T-helper 22 cell (primary cell): ENCODE measurements at places on chromosomes 6 and 20.

GRCh38 chr6:163414946-163415619 lies 565 bp downstream of the QKI start:
- DNase-seq, result no peak

GRCh38 chr6:28203201-28203600 lies 21.9 kb upstream of the ZSCAN9 start:
- DNase-seq, result no peak

DNA sequence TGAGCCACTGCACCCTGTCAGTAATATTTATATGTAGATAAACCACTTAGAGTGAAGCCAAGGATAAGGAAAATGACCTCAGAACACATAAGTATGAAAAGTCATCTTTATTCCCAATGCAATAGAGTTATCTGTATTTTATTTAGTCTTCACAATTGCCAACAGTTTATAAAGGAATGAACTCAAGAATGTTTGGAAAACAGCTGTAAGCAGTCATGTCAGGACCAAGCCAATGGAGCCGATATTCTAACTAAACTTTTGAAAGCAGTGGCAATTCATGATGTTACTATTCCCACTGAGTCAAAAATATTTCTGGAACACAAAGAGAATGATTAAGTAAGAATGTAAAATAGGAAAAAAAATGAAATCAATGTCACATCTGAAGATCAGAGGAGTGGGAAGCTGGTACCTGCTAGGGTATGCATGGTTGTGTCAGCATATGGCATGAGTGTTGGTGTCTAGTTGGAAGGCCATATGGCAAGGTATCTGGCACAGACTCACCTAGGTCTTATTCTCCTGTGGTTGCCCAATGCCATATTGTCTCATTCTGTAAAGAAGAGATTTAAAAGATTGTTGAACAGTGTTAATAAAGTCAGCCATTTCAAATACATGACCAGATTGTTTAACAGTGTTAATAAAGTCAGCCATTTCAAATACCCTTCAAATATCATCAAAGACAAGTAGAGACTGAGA lies 118.2 kb downstream of the ADAT2 start:
- no peak for DNase-seq

DNA sequence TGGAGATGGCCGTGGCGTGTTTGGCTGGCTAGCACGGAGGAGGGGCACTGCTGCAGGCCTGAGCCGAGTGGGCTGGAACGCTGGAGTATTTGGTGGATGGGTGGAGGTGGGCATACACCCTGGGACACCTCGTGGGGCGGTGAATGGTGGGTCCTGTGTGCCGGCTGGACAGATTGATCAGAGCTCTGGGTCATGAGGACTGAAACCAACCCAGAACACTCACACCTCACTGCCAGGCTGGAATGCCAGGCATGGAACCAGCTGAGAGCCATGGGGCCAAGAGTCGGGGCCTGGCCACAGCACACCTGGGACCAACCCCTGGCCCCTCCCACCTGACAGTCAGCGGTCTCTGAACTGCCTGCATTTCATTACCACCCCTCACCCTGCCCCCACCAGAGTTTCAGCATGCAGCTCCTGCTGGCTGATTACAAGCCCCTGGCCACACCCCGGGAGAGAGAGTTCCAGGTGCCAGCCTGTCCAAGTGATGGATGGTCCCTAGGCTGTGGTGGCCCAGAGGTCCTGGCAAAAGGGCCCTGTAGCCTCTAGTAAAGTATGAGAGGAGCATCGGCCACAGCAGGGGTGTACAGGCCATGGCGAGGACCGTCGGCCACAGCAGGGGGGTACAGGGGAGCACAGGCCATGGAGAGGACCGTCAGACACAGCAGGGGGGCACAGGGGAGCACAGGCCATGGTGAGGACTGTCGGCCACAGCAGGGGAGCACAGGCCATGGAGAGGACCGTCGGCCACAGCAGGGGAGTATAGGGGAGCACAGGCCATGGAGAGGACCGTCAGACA lies 3.3 kb downstream of the NPBWR2 start:
- no peak for DNase-seq

DNA sequence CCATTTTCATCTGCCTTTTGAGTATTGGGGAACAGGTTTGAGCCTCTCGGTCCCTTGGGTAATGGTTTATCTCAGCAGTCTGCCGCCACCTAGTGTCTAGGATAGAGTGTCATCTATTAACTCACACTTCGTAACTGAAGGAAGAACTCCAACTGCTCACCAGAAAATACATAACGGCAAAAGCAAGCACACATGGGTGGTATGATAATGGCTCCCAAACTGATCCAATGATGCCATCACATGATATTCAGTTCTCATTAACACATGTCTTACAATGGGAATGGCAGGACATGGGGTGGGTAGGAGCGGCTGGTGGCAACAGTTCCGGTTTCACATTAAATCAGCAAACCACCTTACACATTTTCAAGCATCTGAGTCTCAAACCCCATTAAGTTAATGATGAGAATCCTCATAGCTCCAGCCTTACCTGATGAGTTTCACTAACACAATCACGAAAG lies 110.7 kb upstream of the PHACTR1 start:
- DNase-seq, result no peak

DNA sequence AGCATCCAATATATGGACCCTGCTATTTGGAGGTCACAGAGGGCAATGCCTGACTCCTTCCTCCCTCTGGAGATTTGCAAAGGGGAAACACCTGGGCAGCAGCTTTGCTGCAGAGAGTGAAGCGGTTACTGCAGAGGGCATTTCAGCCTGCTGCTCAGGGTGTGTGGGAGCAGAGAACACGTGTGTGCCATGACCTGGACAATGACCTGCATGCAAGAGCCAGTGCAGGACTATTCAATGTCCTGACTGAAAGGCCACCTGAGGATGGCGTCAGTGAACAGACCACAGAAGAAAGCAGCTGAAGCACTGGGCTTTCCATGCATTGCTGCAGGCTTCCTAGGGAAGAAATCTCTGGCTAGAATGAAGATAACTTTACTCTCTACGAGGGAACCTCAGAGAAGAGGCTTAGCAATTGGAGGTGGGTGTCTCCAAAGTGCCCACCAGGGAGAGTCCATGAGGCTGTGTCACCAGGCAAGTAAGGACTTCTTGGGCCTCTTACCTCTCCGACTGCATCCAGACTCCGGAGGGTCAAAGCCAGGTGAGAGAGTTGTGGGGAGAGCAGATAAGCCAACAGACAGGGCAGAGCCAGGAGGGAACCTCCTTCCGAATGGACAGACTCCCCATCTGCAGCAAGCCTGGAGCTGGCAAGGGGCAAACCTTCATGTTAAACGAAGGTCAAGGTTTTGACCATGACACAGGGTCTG lies 52.9 kb upstream of the PMEPA1 start:
- no peak for DNase-seq

- DNase-seq, result no peak
These were observed 26.3 kb downstream of the RALGAPB start for GRCh38 chr20:38498909-38499308.

- DNase-seq, result no peak
These were observed 60.7 kb downstream of the SYNJ2 start for GRCh38 chr6:158042245-158042798.

- no peak for DNase-seq
These were observed 122.0 kb upstream of the KCNK16 start for GRCh38 chr6:39444479-39445019.

GRCh38 chr6:82385102-82385501 lies 21.5 kb downstream of the TPBG start:
- DNase-seq, result no peak

DNA sequence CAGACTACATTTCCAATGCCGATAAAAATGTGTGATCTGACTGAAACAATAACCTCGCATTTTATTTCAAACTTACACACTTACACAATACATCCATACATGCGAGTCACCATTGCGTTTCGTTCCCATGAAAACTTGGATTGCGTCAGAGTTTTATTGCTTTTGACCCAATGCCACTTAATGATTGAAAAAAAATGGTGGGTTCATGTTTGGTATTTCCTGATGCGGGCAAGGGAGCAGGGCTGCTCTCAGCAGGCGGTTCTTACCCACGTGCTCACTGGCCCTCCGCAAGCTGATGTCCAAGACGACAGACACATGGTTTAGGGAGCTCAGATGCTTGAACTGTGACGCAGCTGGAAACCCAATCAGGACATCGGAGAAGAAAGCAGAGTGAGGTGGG lies 281.0 kb upstream of the SULF2 start:
- DNase-seq, result no peak

GRCh38 chr6:111780393-111780792 lies 92.9 kb downstream of the FYN start:
- no peak for DNase-seq

DNA sequence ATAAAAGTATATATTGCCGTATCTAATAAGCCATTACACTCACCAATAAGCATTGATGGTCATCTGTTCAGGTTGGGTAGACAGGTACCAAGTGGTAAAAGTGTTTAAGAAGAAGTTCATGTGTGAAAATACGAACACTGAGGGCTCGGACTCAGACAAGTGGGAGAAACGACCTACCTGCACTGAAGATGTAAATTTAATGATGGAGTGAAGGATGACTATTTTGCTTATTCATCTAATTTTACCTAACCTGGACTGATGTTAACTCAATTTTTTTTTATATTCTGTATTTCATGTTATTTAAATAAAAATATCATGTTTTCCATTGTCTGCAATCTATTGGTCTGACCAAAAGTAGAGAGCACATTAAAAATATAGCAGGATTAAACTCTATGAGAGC lies 469.1 kb upstream of the BTBD3 start:
- DNase-seq, result no peak

DNA sequence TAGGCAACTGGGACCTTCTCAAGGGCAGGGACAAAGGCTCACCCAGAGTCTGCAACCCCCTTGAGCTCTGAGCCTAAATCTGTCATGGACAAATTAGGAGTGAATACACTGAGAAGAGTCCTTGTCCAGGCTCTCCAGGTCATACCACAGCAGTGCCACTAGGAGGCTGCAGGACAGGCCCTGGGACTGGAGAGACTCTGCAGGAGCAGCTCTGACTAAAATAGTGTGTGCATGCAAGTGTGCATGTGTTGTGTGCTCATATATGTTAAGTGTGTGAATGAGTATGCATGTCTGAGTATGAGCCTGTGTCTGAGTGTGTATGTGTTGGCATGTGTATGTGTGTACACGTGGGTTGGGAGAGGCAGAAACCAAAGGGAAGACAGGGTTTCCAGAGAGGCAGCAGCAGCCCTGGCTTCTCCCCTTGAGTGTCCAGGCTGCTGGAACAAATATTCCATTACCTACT lies 27.1 kb downstream of the MRPL14 start:
- no peak for DNase-seq

- DNase-seq, result peak; percentile 74
These were observed at the start of gene NELFCD for GRCh38 chr20:58980711-58981627. NELFCD (plus strand) TSS chr20:58981256; CDS start chr20:58981310, 54 bp downstream.

DNA sequence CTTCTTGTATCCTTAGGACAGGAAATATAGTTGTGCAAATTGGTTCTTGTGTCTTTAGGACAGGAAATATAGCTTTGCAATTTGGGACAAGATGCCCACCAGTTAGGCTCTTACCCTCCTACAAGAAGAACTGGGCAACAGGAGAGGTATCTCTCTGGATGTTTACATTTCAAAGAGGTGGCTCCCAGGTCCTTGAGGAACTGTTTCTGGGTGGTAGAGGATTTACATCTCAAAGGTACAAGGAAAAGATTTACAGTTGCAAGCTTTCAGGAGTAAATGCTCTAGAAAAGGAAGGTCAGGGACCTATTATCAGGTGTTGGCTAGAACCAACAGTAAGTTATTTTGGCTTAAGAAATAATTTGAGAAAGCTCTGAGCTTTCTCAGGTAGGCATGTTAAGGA lies 19.2 kb downstream of the RNF182 start:
- no peak for DNase-seq

- no peak for DNase-seq
These were observed 120.1 kb upstream of the SHLD1 start for GRCh38 chr20:5630071-5630470.

DNA sequence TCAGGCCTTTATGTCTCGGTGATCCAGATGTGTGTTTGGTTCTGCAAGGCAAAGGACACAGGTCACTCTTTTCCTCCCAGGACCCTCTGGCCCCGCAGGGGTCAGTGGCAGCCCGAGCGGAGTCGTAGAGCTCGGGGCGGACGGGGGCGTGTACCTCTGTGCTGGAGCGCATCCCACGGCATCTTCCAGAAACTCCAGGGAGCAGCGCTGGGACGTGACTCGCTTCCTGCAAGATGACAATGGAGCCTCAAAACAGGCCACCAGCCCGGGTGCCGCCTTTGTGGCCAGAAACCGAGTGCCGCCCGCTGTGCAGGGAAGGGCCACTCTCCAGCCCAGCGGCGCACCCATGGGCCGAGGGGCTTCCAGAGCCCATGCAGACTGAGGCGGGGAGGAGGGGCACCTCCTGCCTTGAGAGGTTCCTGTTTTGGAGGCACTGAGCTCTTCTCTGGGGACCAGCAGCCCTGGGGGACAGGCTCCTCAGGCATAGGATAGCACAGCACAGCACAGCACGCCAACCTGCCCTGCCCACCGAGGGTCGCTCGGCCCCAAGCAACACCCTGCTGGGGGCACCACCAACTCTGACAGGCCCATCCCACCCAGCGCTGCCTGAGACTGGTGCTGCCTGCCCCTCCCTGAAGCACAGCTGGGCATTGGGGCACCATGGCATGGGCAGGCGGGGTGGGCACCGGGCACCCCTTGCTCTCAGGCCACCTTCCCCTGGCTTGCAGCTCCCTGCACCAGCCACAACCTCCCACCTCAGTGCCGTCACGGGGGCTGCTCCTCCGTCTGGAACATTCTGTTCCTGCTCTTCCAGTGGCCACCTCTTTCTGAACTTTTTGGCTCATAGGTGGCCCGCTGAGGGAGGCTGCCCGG lies 9.7 kb downstream of the RPS21 start:
- no peak for DNase-seq

DNA sequence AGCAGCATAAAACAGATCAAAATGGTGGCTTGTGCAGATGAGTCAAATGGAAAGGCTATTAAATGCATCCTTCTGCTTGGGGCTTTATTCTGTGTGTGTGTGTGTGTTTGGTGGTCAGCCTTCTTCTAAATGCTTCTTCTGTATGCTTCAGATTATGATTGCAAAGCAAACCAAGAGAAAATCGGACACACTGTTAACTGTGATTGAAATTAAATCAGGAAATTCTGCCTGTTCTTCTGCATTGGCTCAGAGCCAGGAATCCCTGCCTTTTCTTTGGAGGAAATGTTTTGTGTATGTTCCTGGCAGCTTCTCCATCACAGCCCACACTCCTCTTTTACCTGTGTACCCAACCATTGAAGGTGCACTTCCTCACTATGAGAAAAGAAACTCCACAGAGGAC lies 22.3 kb upstream of the PDE10A start:
- DNase-seq, result no peak

GRCh38 chr20:56438284-56438683 lies 26.2 kb downstream of the CASS4 start:
- no peak for DNase-seq

GRCh38 chr20:62505337-62506045 lies 29.7 kb upstream of the GATA5 start:
- DNase-seq, result no peak
